ENCODE measurements at places on chromosomes 2 and 18.

DNA sequence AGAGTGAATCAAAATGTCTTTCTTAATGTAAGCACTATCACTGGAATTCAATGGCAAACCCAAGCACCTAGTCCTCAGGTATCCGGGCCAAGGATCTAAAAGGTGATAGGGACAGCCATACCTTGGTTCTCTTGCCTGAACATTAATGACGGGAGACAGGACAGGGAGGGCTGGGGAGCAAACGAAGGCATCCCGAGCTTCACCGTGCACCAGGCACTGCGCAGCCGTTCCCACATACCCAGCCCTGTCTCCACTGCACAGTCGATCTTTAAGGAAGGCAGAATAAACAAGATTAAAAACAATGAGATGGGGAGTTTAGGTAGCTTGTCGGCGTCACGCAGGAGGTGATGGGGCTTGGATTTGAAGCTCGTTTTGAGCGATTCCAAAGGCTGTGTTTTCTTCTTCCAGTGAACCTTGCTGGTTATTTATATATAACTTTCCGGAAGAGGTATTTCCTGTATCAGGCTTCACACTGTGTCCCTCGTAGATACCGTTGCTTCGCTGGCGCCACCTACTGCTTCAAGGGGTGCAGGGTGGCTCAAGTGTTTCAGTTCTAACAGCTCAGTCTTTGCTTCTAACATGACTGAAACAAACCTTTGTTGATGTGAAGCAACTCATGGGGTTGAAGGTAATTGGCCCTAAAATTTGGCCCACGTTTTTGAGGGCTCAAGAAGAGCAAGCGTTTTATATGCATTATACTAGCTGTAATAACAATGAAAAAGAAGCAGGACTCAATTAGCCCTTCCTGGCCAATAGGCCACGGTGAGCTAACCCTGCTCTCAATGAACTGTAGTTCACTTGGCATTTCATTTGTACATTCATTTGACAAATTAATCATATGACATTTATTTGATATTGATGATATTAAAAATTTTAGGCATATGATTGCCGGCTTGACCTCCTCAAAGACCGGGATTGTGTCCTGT is 77.4 kb downstream of the DCDC2C start:
- peak; percentile 77 for DNase-seq

DNA sequence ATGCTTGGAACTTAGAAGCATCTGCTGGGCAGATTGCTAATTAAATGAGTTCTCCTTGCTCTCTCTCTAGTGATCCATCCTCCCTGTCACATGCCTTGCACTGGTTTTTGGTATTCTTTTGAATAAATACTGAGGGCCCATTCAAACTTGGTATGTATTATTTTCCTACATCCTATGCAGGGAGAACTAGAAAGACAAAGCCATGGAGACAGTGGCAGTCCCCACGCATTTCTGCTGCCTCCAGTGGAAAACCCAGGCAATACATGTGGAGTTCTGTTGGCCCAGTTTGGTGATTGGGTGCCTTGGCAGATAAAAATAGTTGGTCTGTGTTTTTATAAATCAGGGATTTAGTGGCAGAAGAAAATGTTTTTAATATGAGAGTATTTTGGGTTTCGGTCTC is 68.7 kb downstream of the DIS3L2 start:
- DNase-seq: no peak

GRCh38 chr2:29051730-29052129 is 22.6 kb downstream of the PCARE start:
- DNase-seq: no peak

DNA sequence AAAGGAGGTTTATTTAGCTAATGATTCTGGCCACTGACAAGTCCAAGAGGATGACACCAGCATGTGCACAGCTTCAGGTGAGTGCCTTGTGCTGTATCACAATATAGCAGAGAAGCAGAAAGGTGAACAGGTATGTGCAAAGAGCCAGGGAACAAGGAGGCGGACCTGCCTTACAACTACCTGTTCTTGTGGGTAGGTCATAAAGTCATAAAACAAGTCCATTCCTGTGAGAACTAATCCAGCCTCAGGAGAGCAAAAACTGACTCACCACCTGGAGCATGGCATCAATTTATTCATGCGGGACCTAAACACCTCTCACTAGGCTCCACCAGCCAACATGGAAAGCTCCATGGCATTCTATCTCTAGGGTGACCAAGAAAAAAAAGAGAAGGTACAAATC is 234.2 kb downstream of the ASXL3 start:
- DNase-seq: no peak

- DNase-seq: no peak
Observed at GRCh38 chr2:162002623-162003235, 71.3 kb downstream of the DPP4 start.

- DNase-seq: no peak
Observed at GRCh38 chr18:70107091-70107490, 98.4 kb downstream of the RTTN start.

DNA sequence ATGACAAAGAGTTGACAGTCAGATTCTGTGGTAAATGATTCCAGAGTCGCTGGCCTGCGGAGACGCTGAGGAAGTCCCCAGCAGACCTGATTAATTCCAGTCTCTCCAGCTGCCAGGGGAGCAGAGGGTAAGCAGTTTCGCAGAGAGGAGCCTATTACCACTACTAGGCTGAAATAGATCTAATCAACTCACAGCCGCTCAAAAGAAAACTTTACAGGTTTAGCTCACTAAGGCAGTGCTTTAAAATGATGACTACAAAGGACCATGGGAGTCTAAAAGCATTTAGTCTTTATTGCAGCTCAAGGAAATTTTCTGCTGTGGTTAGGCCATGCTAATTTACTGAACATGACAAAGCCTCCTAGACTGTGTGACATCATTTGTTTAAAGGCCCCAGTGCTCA is 445.6 kb upstream of the POU3F3 start:
- no peak for DNase-seq

DNA sequence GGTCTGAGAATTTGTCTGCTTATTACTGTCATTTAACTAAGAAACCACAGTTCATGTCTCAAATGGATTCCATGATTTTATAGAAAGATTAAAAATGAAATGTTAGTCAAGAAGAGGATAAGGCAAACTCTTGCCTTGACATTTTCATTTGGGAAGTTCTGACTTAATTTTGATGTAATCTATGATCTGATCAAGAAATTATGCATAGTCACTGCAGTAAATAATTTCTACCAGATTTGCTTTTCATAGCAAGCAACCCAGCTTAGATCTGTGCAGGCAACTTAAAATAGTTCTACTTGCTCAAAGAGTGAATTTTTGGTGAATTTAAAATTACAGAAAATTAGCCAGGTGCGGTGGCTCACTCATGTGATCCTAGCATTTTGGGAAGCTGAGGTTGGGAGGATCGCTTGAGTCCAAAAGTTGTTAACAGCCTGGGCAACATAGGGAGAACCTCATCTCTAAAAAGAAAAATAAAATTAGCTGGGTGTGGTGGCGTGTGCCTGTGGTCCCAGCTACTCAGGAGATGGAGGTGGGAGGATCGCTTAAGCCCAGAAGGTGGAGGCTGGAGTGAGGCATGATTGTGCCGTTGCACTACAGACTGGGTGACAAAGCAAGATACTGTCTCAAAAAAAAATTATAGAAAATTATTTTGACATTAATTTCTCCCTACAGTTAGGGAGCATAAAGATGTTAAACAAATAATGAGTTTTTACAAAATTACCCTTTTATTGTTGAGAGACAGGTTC is 158.7 kb upstream of the MYO3B start:
- no peak for DNase-seq

- no peak for DNase-seq
Observed at GRCh38 chr18:62209046-62209445, 22.0 kb downstream of the RELCH start.

DNA sequence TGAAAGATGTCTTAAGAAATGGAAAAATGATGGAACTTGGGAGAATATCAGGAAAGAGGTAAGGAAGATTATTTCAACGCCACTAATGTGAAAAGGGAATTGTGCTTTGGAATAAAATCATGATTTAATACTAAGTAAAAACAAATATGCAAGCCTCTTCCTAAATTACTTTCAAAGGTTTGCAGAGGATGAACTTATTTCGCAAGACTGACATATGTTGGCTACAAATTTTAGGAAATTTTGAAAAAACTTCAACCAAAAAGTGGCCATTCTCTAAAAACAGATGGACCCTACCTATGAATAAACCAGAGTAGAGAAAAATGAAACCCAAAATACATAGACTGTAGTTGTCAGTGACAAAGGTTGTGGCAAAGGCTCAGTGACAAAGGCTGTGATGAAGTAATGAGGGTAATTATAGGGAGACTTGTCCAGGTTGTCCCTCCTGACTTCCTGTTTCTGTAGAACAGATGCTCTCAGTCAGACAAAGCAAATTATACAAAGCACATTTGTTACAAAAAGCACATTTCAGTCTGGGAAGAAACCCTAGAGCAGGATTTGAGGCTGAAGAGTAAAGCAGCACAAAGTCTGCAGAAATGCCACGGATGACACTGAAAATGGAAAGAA is 39.5 kb downstream of the SFT2D3 start:
- DNase-seq: no peak

DNA sequence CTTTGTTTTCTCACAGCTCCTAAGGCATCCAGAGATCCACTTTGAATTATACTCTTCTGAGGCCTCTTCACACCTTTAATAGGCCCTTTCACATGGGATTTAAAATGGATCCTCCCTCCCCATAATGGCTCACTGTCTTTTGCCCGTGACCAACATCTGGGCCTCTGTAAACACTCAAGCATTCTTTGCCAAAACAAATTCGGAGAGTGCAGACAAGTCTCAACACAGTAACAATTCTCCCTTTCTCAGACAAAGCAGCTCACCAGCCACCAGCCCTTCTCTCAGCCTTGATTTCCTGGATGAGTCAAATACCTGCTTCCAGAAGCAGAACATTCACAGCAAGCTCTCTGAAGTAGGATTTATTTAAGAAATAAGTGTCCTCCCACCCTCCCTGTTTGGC is 14.0 kb upstream of the IMP4 start:
- DNase-seq: no peak

DNA sequence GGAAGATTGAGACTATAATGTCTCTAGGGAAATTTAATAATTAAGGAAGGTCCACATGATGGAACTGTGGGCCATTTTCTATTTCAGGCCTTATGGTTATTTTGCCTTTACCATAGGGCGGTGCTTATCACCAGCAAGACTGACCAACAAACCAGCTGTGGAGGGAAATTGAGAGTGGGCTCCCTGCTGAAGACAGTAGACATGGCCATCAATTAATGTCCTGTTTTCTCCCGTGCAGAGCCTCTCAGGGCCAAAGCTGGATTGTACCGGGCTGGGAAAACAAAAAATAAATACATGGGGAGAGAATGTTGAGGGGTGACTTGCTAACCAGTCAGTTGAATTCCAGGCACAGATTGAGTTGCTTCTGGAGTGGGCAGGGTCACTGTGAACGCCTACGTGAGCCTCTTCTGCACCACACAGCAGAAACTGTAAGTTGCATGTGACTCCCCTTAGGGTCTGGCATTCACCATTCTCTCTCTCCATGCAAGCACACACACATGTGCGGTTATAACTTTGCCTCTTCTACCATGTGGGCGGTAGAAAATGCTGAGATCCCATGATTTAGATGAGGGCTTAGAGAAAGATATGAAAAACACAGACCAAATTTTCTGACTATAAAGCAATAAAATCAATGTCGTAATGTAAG is 128.5 kb downstream of the COPS8 start:
- no peak for DNase-seq

DNA sequence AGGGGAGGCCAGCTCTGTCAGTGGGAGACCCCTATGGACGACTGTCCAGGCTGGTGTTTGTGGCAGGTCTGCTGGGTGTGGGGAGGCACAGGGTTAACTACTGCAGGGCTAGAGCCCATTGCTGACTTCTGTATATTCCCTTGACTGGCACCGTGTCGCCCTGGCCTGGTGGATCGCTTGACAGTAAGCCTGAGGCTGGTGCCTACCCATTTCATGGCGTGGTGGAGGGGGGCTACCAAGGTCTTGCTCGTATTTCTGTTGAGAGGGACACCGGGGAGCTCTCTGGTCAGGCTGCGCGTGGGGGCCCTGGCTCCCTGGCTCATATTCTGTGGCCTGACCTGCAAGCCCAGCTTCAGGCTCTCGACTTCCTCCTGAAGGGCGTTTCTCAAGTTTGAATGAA is 119.7 kb downstream of the ACOXL start:
- DNase-seq: no peak

GRCh38 chr2:41829052-41829451 is 218.8 kb upstream of the PKDCC start:
- DNase-seq: no peak

GRCh38 chr2:121644715-121645114 is 4.5 kb downstream of the CLASP1 start:
- DNase-seq: no peak

- DNase-seq: no peak
Observed at GRCh38 chr18:51009072-51009471, 20.9 kb upstream of the SMAD4 start.

GRCh38 chr2:23653326-23653725 is 268.3 kb downstream of the KLHL29 start:
- no peak for DNase-seq

- peak; percentile 69 for DNase-seq
Observed at GRCh38 chr2:105487142-105488069, 88.6 kb upstream of the FHL2 start.

GRCh38 chr2:122736279-122736678 is 980.8 kb downstream of the TSN start:
- DNase-seq: no peak

DNA sequence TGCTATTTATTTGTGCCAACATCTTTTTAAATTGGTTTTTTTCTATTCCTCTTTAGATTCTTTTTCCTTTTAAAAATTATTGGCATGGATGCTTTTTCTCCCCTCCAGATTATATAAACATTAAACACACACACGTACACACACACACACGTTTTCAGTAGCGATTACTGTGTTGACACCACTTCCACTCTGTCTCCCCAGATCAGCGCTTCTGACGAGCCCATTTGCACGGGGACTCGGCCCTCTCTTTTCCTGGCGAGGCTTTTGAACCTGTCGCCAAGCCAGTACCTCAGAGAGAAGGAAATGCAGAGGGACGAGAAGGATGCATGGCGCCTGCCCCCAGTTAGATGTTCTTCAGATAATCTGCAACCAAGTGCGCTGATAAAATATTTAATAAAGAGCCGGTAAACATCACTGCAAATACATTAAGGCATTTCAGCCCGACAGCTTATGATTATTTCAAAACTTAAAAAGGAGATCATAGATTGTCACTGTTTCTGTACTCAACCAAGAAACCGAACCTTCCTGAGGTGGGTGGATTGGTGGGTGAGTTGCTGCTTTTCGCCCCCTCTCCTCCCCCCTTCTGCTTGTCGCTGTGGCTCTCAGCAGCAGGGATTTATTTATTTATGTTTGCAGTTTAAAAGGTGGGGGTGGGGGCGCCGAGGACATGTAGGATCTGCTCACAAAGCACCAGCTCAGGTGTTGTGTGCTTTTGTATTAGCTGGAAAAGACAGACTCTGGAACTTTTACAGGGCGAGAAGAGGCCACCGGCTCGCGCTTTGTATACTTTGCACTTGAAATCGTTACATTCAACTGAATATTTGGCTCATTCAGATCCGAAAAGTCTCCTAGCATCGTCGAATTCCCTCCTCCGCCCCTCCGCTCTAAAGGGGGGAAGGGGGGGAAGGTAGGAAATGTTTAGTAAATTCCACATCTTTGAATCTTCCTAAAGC is 787 bp upstream of the TBR1 start:
- no peak for DNase-seq
